ENCODE measurements at places on chromosomes 13 and 19. TPM values are rescaled to one million over a fixed set of nuclear protein-coding genes. Genes with fewer than 3 reads are reported as not detected.

STXBP2 gene
- 2.8 TPM for total RNA-seq

MEGF8 gene
- 32.1 TPM for total RNA-seq

HDGFL2 gene
- total RNA-seq = 51.2 TPM

MADCAM1 gene
- 0.26 TPM for total RNA-seq

QPCTL gene
- 4.9 TPM for total RNA-seq

CCDC8 gene
- 17.2 TPM for total RNA-seq

OVOL3 gene
- not detected for total RNA-seq

RUBCNL gene
- total RNA-seq = 4.1 TPM

KLK2 gene
- not detected for total RNA-seq

IGFL1 gene
- not detected for total RNA-seq

FBXO17 gene
- total RNA-seq = 26.7 TPM

ZNF382 gene
- total RNA-seq = 16.0 TPM

SBK3 gene
- total RNA-seq = 0.66 TPM

DHPS gene
- total RNA-seq = 56.5 TPM

NALCN gene
- total RNA-seq = 1.5 TPM

FBN3 gene
- not detected for total RNA-seq

MEIOSIN gene
- total RNA-seq = not detected

TSHZ3 gene
- total RNA-seq = 17.3 TPM

PSG7 gene
- not detected for total RNA-seq

TMC4 gene
- total RNA-seq = 0.26 TPM

STOML3 gene
- total RNA-seq = not detected

CYP2A6 gene
- total RNA-seq = not detected

ABCC4 gene
- total RNA-seq = 98.8 TPM

NAPSA gene
- under 0.01 TPM for total RNA-seq

MAB21L1 gene
- total RNA-seq = 0.77 TPM

CLC gene
- total RNA-seq = not detected

FLT1 gene
- 1.3 TPM for total RNA-seq

C19orf67 gene
- total RNA-seq = not detected

CD70 gene
- not detected for total RNA-seq

ANGPTL8 gene
- not detected for total RNA-seq

C3 gene
- total RNA-seq = 1.2 TPM

DPF1 gene
- total RNA-seq = 0.50 TPM

PLIN4 gene
- 5.3 TPM for total RNA-seq

KIR2DL3 gene
- total RNA-seq = not detected

PRKCSH gene
- 120 TPM for total RNA-seq

ZNF773 gene
- 39.8 TPM for total RNA-seq

KLF1 gene
- under 0.01 TPM for total RNA-seq

GPR4 gene
- total RNA-seq = not detected

COX7A1 gene
- total RNA-seq = 30.0 TPM

TEKTIP1 gene
- total RNA-seq = not detected

TMEM161A gene
- total RNA-seq = 21.1 TPM

WDR88 gene
- total RNA-seq = under 0.01 TPM

TMEM259 gene
- 57.8 TPM for total RNA-seq

TNFSF13B gene
- 5.4 TPM for total RNA-seq

OR10H1 gene
- not detected for total RNA-seq

SYT5 gene
- total RNA-seq = 0.50 TPM

EXOC3L2 gene
- total RNA-seq = not detected

JSRP1 gene
- not detected for total RNA-seq

HCST gene
- total RNA-seq = 2.0 TPM

FGF22 gene
- under 0.01 TPM for total RNA-seq

ZNF304 gene
- 13.7 TPM for total RNA-seq

Measured in fibroblast of lung (primary cell).